GM18507 (cell line): ENCODE measurements at places on chromosomes 7 and 10.

- no peak for DNase-seq
Measured at GRCh38 chr7:30596014-30596641, 1.4 kb downstream of the GARS1 start.

GRCh38 chr7:148382596-148382995 is 208.0 kb upstream of the C7orf33 start:
- no peak for DNase-seq

- DNase-seq: no peak
Measured at GRCh38 chr10:29651767-29652166, 17.0 kb upstream of the SVIL start.

GRCh38 chr7:38222481-38223096 is 44.5 kb downstream of the STARD3NL start:
- peak; percentile 7 for DNase-seq

DNA sequence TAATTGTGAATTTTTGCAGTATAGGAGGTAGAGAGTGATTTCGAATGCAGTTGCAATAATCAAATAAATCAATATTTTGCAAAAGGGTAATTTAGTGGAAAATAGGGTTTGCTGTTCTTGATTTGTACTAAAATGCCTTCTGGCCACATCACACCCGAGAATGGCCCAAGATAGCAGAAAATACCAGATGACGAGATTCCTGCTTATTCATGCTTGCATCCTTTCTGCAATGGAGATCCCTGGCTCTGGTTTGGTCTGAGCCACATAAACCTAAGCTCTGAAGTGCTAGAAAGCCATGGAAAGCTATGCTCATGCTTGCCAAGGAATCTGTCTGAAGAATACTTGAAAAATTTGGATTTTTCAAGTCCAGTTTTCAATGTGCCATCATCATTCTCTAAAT is 634.2 kb upstream of the COBL start:
- no peak for DNase-seq

GRCh38 chr10:123205041-123205440 is 50.8 kb downstream of the BUB3 start:
- no peak for DNase-seq

GRCh38 chr10:129954492-129955315 is 9.4 kb downstream of the EBF3 start:
- no peak for DNase-seq

- DNase-seq: no peak
Measured at GRCh38 chr10:56763090-56763489, 402.0 kb upstream of the ZWINT start.

DNA sequence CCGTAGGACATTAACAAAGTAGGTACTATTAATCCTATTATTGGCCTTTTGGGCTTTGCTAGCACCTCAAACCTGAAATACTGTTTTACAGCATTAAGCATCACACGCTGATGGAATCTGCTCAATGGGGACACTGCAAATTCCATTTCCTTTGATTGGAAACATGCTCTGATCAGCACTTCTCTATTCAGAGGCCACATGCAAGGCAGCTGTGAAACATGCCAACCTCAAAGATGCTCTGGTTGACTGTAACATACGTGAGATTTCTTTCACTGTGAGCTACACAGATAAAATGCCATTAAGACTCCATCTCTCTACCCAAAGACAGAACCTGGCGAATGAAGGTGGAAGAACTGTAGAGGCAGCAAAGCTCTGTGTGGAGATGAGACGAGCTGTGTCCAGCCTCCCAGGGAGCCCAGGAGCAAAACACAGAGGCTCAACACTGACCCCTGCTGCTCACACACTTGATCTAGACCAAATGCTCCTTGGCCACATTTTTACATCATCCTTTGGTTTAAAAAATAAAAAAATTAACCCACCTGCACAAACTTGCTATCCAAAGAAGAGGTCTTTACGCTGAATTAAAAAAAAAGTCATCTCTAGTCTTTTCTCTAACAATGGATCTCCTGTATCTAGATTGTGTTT is 8.0 kb downstream of the RSU1 start:
- DNase-seq: peak; percentile 29

DNA sequence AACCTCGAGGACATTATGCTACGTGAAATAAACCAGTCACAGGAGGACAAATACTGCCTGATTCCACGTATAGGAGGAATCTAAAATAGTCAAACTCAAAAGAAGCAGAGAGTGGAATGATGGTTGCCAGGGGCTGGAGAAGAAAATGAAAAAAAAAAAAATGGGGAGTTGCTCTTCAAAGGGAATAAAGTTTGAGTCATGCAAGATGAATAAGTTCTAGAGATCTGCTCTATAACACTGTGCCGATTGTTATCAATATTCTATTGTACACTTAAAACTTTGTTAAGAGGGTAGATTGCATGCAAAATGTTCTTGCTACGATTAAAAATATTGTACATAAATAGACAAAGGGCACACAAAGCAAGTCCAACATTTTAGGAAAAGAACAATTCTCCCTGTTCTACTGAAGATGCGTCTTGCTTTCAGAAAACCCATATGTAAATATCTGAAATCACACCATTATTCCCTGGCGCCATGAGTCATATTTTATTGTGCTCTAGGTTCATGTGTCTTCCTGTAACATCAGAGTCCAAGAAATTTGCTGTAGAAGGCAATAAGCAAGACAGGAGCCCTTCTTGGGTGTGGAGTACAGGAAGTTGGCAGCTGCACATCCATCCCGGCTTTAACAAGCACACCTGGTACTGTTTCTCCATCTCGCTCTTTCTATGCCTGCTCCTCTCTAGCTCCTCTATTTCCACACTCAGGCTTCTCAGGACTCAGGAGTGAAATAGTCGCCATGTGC is 145.9 kb downstream of the GFRA1 start:
- DNase-seq: no peak

DNA sequence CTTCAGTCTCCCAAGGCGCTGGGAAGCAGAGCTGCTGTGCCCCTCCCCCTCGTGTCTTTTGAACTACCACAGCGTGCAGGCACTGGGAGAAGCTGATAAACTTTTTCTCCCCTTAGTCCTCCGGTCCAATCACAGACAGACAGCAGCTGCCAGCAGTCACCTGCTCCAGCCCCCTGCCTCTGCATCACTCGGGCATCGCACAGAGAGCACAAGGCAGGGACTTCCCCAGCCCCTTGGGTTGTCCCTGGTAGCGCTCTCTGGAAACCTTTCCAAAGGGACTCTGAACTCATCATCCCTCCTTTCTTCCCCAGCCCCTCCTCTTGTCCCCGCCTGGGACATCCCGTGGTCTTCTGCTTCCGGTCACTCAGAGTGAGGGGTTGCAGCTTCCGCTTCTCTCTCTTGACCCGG is 1.4 kb upstream of the NEUROG3 start:
- no peak for DNase-seq

DNA sequence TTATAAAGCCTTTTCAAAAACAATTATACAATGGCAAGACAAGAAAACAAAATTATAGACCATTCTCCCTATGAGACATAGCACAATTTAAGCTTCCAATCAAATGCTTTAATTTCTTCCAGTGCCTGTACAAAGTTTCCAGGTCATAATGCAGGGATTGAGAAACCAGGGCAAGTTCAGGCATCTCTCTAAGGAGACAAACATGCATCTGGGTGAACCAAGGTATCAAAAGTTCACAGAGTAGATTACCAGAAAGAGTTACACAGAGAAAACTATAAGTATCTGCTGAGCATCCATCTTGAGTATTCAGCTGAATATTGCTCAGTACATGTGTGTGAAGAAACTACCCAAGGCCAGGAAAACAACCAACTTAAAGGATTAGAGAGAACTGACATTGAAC is 89.1 kb downstream of the COL28A1 start:
- no peak for DNase-seq

- DNase-seq: no peak
Measured at GRCh38 chr10:70729763-70730357, 55.3 kb downstream of the TBATA start.

- DNase-seq: no peak
Measured at GRCh38 chr10:13775786-13776775, 189.3 kb downstream of the PRPF18 start.

- DNase-seq: no peak
Measured at GRCh38 chr10:117928281-117928680, 118.5 kb downstream of the RAB11FIP2 start.

DNA sequence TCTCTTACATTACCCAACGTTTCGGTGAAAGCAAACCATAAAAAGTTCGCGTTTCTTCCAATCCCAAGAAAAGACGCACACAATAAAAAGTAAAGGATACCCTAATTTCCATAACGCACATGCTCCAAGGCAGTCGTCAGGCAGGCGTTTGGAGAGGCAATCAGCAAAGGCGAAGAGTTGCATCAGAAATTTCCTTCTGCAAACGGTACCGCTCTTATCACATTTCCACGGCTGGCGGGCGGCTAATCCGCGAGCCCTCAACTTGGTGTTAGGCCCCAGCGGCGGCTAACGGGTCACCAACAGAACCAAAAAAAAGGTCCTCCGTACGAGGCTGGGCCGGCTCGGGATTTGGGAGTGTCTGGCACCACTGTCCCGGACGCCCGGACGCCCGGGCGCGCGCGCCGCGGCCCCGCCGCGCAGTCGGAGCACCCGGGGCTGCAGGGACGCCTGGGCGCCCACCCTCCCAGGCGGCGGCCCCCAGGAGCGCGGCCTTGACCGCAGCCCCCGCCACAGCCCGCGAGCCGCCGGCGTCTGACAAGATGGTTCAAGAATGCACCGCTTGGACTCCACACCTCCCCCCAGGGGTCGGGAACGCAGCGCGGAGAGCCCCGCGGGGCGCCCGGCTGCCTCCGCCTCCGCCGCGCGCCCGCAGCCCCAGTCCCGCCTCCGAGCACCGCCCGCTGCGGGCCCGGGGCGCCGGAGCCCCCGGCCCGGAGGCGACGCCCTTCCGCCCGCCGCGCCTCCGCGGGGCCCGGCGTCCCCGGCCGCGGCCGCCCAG is 9.8 kb upstream of the GRB10 start:
- DNase-seq: no peak

DNA sequence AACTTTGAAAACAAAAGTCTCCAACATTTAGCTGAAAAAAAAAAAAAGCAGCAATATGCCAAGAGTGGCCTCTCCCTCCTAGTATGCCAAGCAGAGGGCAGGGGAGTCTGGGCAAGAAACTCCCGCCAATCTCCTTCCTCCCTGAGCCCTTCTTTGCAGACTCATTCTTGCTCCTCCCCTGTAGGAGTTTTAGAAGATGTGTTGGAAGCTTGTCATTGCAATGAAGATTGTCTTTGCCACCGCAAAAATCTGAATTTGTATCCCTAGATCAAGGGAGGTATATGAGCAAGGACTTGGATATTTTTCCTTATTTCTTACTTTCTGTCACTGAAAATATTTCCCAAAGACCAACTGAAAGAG is 2.6 kb upstream of the TNS3 start:
- DNase-seq: no peak

DNA sequence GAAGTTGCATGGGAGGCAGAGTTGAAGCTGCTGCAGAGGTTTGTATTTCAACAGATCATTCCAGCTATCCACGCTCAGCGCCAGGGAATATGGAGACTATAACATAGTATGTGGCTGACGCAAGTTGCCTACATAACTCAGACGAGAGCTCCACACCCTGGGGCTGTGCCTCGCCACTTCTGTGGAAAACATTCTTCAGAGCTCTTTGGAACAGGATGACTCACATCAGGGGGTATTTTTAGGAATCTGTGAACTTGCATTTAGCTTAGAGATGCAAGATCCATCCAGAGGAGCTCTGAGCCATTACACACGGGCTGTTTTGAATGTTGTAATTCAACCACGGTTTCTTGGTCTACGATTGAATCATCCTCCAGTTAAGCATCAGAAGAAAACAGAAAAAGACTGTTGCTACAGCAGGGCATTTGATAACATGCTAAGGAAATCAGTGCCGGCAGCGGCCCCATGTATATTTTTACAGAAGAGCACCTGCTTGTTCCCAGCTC is 481.5 kb upstream of the AKR1E2 start:
- DNase-seq: no peak

- DNase-seq: no peak
Measured at GRCh38 chr10:25692761-25693160, 241.3 kb upstream of the MYO3A start.

DNA sequence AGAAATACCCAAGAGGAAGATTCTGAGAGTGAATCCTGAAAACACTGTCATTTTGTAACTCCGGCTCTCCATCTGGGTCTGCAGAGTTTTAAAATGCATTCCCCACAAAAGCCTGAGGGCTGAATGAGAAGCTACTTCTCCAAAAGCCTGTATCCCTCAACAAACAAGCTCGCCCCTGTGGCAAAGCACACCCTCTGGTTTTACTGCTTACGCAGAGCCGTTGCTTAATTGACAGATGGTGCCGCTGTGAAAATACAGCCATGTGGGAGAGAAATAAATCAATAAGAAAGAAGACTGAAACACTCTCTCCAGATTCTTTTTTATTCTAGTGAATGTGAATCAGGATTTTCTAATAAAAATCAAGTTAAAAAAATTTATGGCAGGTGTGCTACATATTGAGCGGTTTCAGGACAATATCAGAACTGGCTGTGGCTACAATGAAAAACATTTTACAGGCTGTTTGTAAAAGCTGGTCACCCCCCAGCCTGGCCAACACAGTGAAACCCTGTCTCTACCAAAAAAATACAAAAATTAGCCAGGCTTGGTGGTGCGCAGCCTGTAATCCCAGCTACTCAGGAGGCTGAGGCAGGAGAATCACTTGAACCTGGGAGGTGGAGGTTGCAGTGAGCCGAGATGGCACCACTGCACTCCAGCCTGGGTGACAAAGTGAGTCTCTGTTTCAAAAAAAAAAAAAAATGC is 32.5 kb downstream of the C7orf33 start:
- no peak for DNase-seq

- no peak for DNase-seq
Measured at GRCh38 chr7:23470330-23471105, at the start of gene IGF2BP3. TSS of gene IGF2BP3 (minus strand) at chr7:23470491. CDS start at chr7:23470110, 381 bp downstream.

DNA sequence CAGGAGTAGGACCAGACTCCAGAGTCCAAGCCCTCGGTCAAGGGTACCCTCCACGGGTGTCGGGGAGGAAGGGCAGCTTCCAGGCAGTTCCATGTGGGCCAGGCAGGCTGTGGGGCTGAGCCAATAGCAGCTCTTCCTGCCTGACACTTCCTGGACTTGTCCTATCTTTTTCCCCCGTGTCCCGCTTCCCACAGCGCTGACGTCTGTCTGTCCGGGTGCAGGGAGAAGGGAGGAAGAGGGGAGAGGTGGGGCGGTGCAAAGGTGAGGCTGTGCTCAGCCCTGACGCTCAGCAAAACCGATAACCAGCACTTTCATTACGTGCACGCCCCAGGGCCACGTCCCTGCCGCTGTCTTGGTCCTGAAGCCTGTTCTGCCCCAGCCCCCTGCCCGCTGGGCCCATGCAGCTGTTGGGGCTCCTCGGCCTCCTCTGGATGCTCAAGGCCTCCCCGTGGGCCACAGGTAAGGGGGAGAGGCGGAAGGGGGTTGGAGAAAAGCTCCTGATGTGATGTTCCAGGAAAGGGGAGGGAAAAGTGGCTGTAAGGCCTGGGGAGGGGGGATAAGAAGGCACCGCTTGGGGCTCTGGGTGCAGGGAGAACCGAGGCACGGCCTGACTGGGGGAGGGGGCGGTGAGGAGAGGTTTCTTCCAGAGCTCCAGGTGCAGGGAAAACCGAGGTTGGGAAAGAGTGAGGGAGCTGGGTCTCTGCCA is at the start of gene MUC3A:
Gene MUC3A (plus strand): TSS at position 308 of the 706 bp plus-strand sequence. CDS start 91 bp downstream, at position 399.
- DNase-seq: no peak

DNA sequence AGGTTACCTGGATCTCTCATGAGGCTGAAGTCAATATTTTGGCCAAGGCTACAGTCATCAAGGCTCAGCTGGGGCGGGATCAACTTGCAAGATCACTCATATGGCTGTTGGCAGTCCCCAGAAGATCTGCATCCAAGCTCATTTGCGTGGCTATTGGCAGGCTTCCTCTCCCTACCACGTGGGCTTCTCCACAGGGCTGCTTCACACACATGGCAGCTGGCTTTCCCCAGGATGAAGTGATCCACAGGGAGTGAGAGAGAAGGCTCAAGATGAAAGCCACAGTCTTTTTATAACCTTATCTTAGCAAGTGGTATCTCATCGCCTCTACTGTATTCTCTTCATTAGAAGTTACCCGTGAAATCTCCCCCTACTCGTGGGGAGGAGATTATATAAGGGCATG is 167.4 kb downstream of the TMEM26 start:
- no peak for DNase-seq
